NCI-H146 (cell line): ENCODE measurements at places on chromosomes 2 and 18.

GRCh38 chr2:234444893-234445292 lies 52.0 kb downstream of the ARL4C start:
- no peak for DNase-seq

DNA sequence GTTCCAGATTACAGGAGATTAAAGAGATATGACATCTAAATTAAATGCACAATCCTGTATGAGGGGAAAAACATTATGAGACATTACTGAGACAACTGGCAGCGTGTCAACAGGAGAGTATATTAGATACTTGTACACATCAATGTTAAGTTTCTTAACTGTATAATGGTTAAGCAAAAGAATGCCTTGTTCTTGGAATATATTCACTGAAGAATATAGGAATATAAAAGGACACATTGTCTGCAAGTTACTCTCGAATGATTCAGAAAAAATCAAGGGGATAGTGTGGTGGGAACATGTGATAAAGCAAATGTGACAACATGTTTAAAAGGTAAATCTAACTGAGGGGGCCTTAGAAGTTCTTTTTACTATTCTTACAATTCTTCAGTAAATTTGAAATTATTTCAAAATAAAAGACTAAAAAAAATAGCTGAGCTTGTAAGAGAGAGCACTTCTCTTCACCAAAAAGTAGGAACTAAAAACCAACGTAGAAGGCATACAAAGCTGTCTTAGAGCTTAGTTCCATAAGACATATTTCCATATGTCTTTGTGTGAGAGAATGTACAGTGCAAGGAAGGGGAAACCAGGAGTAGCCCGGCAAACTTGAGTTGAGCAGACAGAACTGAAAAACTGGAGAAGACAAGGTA lies 7.5 kb downstream of the WDPCP start:
- DNase-seq: no peak

GRCh38 chr2:170823088-170823897 lies 6.6 kb downstream of the GAD1 start:
- no peak for DNase-seq

DNA sequence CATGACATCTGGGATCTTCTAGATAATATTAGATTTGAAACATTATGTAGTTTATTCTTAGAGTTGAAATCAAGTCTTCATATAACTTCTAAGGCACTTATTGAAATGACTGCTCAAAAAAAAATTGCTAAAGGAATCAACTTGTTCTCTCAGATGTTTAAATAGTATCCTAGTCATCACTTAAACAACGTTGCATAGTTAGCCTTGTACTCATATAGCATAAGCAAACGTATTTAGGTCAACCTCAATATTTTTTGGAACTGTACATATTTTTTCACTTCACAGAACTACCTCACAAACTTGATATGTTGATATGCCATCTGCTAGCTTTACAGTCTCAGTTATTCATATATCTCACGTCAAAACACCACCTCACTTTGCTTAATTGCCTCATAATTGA lies 47.1 kb upstream of the CREB1 start:
- no peak for DNase-seq

DNA sequence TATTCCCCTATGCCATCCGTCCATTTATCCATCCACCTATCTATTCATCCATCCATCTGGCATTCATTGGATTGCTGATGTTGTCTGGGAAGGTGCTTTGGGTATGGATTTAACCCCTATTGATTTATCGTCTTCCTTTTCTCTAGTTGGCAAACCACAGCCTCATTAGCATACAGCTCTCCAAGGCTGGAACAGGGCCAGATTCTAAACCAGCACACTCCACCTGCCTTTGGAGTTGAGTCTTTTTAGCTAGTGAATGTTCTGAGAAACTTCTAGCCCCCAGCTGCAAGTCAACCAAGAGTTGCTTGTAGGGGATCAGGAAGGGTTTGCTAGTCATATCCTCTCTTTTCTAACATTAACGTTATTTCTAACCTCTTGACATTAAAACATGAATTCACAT lies 90.7 kb downstream of the NRP2 start:
- DNase-seq: peak; percentile 67
